ENCODE measurements at places on chromosomes 12 and 14. TPM values are rescaled to one million over a fixed set of nuclear protein-coding genes. Genes with fewer than 3 reads are reported as not detected.

Gene HOXC12
- total RNA-seq, result not detected

Gene TEAD4
- 16.2 TPM for total RNA-seq

Gene LBHD2
- total RNA-seq, result not detected

Gene NPFF
- 1.7 TPM for total RNA-seq

Gene SLC17A8
- total RNA-seq, result not detected

Gene SLC25A3
- 663 TPM for total RNA-seq

Gene CRIP1
- total RNA-seq, result 20.7 TPM

Gene CHGA
- total RNA-seq, result not detected

Gene STXBP6
- total RNA-seq, result 5.0 TPM

Gene CDKN3
- total RNA-seq, result 42.9 TPM

Gene TRIM9
- total RNA-seq, result 0.40 TPM

Gene DIO3
- 7.2 TPM for total RNA-seq

Gene KIF26A
- 1.2 TPM for total RNA-seq

Gene SOCS2
- total RNA-seq, result 34.9 TPM

Gene SRRM4
- not detected for total RNA-seq

Gene TSFM
- total RNA-seq, result 28.4 TPM

Gene AMN
- 0.08 TPM for total RNA-seq

Gene ITPR2
- 11.4 TPM for total RNA-seq

Gene KRT2
- not detected for total RNA-seq

Gene TM9SF1
- 79.2 TPM for total RNA-seq

Gene INSM2
- not detected for total RNA-seq

Gene TSHR
- not detected for total RNA-seq

Gene NKX2-1
- 0.48 TPM for total RNA-seq

Gene NRIP2
- 1.0 TPM for total RNA-seq

Gene NACA
- 2,115 TPM for total RNA-seq

Gene CD27
- total RNA-seq, result not detected

Gene CLEC1B
- not detected for total RNA-seq

Gene CCND2
- 67.9 TPM for total RNA-seq

Gene HAL
- not detected for total RNA-seq

Gene ITGA7
- total RNA-seq, result 5.3 TPM

Gene KRT75
- not detected for total RNA-seq

Gene CPNE6
- total RNA-seq, result not detected

Gene DICER1
- total RNA-seq, result 15.6 TPM

Gene KLHL42
- 20.8 TPM for total RNA-seq
